ENCODE measurements at places on chromosomes 11 and 22.

DNA sequence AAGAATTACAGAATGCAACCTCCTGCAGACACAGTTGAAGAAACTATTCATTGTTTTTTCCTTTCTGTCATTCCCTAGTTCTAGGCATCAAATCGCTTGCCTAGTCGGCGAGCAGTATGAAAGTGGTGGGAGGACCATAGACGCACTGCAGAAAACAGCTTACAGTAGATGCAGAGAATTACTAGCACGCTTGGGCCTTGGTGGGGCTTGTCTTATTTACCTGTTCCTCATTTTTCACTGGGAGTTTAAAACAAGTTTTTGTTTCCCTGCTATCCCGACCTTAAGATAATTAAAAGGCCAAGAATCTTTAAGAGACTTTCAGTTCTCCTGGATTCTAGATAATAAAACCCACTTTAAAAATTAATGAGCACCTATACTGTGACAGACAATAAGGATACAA lies 713 bp upstream of the ARL14EP start:
- no peak for DNase-seq

GRCh38 chr11:62151737-62152102 lies 27.9 kb downstream of the INCENP start:
- no peak for DNase-seq

DNA sequence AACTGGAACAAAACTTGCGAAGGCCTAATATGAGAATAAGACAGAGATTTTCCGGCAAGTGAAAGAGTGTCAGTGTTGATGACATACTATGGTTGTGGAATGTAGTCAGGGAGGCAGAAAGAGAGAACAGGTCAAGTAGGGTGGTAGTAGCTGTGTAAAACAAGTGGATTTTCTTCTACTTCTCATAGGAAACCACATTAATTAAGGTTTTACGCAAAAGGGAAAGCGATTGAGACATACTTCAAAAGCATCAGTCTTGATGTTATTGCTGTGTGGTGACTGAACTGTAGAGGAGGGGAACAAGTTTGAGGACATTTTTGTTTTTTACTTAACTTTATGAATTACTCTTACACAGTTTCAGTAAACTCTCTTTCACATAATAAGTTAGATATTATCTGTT lies 186.0 kb upstream of the CNTN5 start:
- no peak for DNase-seq

- DNase-seq: no peak
Measured at GRCh38 chr11:74338963-74339362, 27.5 kb upstream of the P4HA3 start.

- no peak for DNase-seq
Measured at GRCh38 chr11:70243912-70244652, 26.4 kb upstream of the PPFIA1 start.

DNA sequence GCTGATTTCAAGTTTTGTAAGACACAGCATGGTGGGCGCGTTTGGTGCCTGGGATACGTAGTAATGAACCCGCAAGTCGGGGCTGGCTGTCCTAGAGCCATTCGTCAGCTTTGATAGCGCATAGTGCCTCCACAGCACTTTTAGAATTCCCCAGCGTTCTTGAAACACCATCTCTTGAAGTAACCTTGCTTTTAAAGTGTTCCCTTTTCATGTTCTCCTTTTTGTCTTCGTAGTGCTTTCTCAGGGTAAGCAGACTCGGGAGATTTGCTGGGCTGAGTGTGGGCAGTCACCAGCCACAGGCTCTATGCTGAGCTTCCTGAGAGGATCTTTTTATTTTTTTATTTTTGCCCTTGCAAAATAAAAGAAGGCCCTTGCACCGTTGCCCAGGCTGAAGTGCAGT lies 39.6 kb upstream of the CTTN start:
- DNase-seq: no peak

DNA sequence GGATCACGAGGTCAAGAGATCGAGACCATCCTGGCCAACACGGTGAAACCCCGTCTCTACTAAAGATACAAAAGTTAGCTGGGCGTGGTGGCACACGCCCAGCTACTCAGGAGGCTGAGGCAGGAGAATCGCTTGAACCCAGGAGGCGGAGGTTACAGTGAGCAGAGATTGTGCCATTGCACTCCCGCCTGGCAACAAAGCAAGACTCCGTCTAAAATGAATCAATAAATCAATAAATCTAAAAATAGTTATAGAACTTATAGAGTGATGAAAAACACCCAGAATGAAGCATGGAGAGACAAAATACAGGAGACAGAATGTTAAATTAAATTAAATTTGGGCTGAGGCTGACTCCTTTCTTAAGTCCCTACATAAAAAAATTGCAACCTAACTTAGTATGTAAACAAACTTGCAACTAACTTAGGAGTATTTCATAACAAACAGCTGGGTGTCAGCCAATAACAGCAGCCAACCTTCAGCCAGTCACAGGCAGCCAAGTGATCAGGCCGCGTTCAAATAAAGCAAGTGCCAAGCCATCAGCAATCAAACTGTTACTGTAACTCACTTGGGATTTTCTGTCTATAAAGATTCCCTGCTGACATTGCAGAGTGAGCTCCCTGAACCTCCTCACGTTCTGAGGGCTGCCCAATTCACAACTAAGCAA lies 7.3 kb upstream of the TP53AIP1 start:
- DNase-seq: no peak

DNA sequence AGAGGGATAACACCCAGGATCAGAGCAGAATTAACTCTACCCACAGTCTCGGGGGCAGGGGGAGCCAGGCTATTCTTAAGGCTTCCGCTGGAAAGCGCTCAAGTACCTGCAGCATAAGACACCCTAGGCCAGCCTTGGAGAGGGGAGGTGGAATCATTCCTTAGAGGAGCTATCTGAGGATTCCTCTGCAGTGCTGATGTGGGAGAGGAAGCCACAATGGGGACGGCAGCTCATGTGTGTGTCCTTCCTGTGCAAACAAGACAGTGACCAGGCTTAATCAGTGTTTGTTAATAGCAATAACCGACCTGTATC lies 382.2 kb upstream of the CADM1 start:
- no peak for DNase-seq

GRCh38 chr22:47698906-47699305 lies 936.5 kb downstream of the TBC1D22A start:
- DNase-seq: no peak

- DNase-seq: no peak
Measured at GRCh38 chr11:47398551-47398950, 9.8 kb upstream of the SLC39A13 start.

GRCh38 chr22:49236541-49237075 lies 591.1 kb downstream of the BRD1 start:
- no peak for DNase-seq

- no peak for DNase-seq
Measured at GRCh38 chr11:61531044-61531443, 22.5 kb downstream of the LRRC10B start.

DNA sequence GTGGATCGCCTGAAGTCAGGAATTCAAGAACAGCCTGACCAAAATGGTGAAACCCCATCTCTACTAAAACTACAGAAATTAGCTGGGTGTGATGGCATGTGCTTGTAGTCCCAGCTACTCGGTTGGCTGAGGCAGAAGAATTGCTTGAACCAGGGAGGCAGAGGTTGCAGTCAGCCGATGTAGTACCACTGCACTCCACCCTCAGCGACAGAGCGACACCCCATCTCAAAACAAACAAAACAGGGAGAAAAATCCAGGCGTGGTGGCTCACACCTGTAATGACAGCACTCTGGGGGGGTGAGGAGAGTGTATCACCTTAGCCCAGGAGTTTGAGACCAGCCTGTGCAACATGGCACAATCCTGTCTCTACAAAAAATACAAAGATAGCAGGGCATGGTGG lies 802.3 kb upstream of the ARHGAP42 start:
- no peak for DNase-seq

GRCh38 chr11:110892741-110893285 lies 180.6 kb upstream of the ARHGAP20 start:
- DNase-seq: no peak

DNA sequence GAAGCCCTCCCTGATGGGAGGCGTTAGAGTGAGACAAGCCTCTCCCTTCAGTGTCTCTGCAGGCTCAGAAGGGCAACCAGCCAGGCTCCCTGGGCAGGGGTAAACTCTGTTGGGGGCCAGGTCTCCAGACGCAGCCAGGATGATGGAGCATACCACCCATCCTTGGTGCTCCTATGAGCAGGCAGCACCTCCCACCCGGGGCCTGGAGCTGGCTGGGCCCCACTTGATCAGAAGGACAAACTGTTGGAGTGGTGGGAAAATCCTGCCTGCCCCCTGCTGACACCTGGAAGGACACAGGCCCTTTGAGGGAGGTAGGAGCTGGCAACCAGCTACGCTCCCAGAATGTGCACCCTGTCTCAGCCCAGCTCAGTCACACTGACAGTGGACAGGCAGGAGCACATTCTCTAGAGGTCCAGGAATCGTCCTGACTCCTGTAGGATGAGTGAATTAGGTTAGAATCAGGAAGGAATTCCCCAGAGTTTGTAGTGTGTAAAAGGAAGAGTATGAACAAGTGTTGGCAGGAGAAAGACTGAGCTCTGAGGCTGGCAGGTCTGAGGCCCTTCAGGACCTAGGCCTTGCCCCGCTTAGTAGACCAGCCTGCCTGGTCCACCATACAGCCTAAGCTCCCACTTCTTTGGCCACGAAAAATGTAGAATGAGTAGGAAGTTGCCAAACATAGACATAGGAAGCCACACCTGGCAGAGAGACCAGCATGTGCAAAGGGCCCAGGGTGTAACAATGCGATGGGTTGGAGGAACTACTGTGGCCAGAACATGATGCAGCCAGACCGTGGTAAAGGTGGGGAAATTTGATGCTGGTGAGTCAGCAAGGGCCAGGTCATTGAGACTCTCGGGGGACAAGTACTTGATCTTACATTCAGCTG lies 19.1 kb downstream of the ARHGEF17 start:
- DNase-seq: no peak

GRCh38 chr22:45285263-45286058 lies 712 bp downstream of the UPK3A start:
- no peak for DNase-seq

All from AG04449 (cell line).